Type B pancreatic cell (in vitro differentiated cells): ENCODE measurements at places on chromosomes 16 and 17. TPM values are rescaled to one million over a fixed set of nuclear protein-coding genes. Genes with fewer than 3 reads are reported as not detected.
A peak's percentile ranks its signal among the peaks of the same experiment; 100 is the strongest.

CHD3 gene
- total RNA-seq = 170 and 172 TPM in 2 replicates

KRTAP2-1 gene
- total RNA-seq = not detected in 2 replicates

PPP1R27 gene
- total RNA-seq = not detected in 2 replicates

DNA sequence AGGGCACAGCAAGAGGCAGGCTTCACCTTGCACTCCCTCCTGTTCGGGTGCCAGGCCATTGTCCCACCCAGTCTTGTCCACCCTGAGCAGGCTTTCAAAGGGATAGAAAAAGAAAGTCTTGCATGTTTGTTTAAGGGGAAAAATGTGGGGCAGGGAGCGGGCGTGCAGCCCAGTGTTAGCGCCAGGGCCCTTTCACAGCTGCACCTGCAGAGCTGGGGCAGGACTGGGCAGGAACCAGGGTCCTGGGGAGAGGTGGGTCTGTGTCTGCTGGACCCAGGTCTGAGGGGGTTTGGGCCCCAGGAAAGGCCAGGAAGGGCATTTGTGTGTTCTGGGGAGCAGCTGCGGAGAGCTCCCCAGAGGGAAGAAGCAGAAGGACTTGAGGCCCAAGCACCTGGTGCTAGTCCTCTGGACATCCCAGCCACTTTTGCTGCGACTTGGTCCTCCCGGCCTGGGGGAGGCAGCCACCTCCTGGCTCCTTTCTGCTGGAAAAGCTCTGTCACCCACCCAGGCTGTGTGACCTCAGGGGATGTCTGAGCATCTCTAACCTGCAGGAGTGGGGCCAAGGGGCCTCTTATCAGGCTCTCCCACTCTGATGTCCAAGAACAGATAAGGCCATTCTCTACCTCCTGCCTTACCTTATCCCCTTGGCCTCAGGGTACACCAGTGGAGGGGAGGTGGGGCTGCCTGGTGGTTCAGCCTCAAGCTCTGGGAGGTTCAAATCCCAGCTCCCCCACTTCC lies 44.7 kb downstream of the PSME3IP1 start:
- H3K27me3 ChIP-seq = no peaks in the 10 kb centered on the region
- peaks cover 34% of the 10 kb centered on the region for H3K4me1 ChIP-seq
- peaks cover 11% of the 10 kb centered on the region for H3K36me3 ChIP-seq

GRCh38 chr17:15414532-15415306 lies 52.7 kb downstream of the CDRT4 start:
- H3K36me3 ChIP-seq = no peaks in the 10 kb centered on the region
- H3K4me1 ChIP-seq = no peaks in the 10 kb centered on the region
- no peak for DNase-seq
- no peak overlapping the region for H3K4me3 ChIP-seq
- H3K27ac ChIP-seq = no peak overlapping the region
- peaks cover 3% of the 10 kb centered on the region for H3K27me3 ChIP-seq

GRCh38 chr17:77209330-77209748 lies 68.6 kb downstream of the SEC14L1 start:
- H3K27me3 ChIP-seq = no peaks in the 10 kb centered on the region
- DNase-seq = no peak
- peaks cover 24% of the 10 kb centered on the region for H3K4me1 ChIP-seq
- H3K4me3 ChIP-seq = no peak overlapping the region
- peaks cover 49% of the 10 kb centered on the region for H3K36me3 ChIP-seq
- no peak overlapping the region for H3K27ac ChIP-seq

GRCh38 chr16:10100829-10101228 lies 81.4 kb downstream of the GRIN2A start:
- H3K36me3 ChIP-seq = no peaks in the 10 kb centered on the region
- no peak overlapping the region for H3K4me3 ChIP-seq

DNA sequence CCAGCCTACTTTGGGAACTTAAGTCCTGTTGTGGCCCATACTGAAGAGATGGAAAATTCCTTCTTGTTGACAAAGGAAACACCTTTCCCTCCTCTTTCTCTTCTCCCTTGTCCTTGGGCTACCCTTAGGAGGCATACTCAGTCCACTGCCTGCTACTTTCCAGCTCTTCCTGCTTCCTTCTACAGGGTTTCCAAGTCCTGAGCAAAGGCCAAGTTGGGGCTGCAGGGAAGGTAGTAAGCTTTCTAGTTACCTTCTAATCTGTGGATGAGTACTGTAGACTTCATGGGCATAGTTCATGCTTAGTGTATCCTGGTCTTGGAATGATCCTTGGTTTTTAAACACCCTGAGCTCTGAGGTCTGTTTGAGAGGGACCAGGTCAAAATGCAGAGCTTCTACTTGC lies 299.2 kb upstream of the MAF start:
- no peaks in the 10 kb centered on the region for H3K27me3 ChIP-seq
- H3K36me3 ChIP-seq = no peaks in the 10 kb centered on the region
- H3K27ac ChIP-seq = peak overlapping the region; percentile 54
- DNase-seq = no peak
- H3K4me1 ChIP-seq = peaks cover 6% of the 10 kb centered on the region
- H3K4me3 ChIP-seq = no peak overlapping the region

GRCh38 chr16:85227084-85227945 lies 115.0 kb upstream of the CIBAR2 start:
- peaks cover 66% of the 10 kb centered on the region for H3K4me1 ChIP-seq
- H3K4me3 ChIP-seq = peak overlapping the region; percentile 17
- H3K36me3 ChIP-seq = peaks cover 12% of the 10 kb centered on the region
- H3K27ac ChIP-seq = no peak overlapping the region
